Activated CD4-positive, alpha-beta T cell treated with anti-CD3 and anti-CD28 coated beads, Interleukin-2, amount 50 U/mL, for 48 hours (primary cell): ENCODE measurements at places on chromosomes 16 and 17.

DNA sequence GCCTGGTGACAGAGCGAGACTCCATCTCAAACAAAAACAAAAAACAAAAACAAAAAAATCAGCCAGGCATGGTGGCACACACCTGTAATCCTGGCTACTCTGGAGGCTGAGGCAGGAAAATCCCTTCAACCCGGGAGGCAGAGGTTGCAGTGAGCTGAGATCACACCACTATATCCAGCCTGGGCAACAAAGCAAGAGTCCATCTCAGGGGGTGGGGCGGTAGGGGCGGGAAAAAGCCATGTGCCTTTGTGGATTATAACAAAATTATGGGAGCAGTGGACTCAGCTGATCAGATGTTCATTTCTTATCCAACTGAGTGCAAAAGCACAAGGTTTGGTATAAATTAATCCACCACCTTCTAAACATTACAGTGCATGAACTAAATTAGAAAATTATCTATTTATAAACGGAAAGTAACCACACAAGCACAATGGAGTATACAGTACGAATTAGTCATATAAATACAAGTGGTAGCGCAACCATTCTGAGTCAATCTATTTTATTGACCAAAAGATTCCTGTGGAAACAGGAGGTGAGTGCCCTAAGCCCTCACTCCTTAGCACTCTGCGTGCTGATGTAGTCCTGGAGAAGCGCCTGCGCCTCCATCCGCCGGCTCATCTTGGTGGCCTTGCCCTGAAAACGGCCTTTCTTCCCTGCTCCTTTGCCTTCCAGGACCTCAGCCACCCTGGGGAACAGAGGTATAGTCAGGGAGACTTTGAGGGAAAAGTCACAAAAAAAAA lies 14.0 kb downstream of the AARSD1 start:
- DNase-seq, result no peak

DNA sequence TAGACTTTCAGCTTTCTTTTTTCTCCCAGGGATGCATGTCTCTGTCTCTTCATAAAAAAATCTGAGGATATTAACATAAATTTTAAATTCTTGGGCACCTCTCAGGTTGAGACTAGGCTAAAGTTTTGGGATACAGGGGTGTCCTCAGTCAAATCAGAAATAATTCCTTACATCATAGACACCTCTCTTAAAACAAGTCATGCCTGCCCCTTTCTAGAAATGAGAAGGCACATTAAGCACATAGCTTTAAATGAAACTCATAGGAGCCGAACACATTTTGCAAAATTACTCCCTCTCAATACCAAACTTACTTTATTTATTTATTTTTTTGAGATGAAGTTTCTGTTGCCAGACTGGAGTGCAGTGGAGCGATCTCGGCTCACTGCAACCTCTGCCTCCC lies 67.3 kb upstream of the BCAR1 start:
- no peak for DNase-seq

- DNase-seq, result no peak
These were observed 2.9 kb downstream of the TNS4 start for GRCh38 chr17:40498281-40499084.

DNA sequence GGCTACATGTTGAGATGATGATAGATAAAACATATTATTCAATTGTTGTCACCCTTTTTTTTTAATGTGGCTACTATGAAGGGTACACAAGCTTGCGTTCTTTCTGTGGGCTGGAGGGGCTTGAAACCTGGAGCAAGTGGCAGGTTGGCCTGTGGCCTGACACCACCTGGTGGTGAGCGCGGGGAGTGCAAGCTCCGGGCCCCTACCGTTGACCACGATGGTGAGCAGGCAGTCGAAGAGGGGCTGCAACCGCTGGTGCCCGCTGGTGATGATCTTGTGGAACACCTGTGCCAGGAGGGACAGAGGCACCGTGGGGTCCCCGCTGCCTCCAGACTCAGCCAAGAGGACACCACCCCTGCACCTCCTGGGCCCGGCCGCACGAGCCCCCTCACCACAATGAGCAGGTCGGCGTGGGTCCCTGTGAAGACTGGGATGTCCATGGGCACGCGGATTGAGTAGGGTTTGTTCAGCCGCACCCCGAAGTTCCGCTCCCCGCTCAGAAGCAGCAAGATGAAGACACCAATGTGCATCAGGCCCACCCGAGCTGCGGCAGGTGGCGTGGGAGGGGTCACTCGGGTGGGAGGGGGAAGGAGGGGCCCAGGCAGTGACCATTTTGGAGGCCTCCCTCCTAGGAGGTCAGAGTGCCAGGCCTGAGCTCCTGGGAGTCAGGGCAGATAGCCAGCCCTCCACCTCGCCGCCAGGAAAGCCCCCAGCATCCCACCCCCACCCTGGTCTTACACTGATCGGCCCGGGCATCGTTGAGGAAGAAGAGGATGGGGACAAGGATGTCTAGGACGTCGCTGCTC lies 14.4 kb downstream of the HID1 start:
- DNase-seq, result peak; percentile 88

GRCh38 chr17:6104956-6105648 lies 34.9 kb downstream of the WSCD1 start:
- no peak for DNase-seq

GRCh38 chr16:86319585-86320236 lies 190.6 kb upstream of the FOXF1 start:
- DNase-seq, result no peak

GRCh38 chr16:85495259-85495658 lies 117.9 kb upstream of the GSE1 start:
- no peak for DNase-seq

GRCh38 chr17:36867716-36868341 lies 69.4 kb upstream of the LHX1 start:
- DNase-seq, result no peak

DNA sequence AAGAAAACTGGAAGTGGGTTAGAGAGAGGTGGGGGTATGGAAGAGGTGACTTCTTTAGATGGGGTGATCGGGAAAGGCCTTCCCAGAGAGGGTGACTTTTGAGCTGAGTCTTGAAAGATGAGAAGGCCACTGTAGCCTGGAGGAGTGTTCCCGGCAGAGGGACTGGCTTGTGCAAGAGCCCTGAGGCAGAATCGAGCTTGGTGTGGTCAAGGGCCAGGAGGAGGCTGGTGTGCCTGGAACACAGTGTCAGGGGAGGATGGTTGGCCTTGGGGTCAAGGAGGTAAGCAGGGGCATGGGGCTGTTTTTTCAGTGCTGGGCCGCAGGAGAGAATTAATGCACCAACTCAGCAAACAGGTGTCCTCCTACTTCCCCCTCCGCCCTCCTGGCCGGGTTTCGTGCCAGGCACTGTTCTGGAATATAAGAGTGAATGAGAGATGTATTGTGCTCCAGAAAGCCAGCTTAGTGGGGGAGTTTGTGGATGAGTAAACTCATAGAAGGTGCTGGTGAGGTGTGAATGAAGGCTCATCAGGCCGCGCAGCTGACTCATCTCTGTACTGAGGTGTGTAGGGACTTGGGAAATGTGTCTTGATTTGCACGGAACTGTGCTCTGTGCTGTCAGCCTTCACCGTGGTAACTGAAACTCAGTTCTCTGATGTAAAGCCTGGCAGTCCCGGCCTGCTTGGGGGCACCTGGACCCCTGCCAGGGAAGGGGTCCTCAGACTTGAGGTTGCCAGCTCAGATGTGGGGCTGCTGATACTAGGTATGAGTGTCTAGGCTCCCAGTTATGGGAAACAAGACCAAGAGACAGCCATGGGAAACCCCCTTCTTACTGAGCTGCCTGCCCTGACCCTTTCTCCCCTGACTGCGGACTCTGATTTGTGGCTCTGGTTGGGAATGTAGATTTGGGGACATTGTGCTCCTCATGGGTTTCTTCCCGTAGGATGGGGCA lies 15.3 kb downstream of the KSR1 start:
- peak; percentile 84 for DNase-seq

- DNase-seq, result no peak
These were observed 2.0 kb downstream of the MARF1 start for GRCh38 chr16:15640966-15641365.

DNA sequence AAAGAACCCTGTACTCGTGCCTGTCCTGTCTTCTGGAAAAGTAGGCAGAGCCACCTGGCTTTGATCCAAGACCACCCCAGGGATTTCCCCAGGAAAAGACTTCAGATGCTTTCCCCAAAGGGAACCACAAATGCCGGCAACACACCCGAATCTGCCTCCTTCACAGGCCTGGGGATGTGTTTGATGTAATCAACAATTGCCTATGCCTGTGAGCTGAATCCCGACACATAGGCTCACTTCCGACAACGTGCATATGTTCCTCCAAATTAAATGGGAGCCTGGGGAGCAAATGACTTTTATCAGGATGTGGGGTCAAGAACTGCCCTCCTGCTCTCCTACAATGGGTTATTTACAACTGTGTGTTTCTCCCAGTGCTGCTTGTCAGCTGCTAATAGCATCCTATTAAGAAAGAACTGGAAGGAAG lies 535.2 kb upstream of the CDH11 start:
- no peak for DNase-seq

DNA sequence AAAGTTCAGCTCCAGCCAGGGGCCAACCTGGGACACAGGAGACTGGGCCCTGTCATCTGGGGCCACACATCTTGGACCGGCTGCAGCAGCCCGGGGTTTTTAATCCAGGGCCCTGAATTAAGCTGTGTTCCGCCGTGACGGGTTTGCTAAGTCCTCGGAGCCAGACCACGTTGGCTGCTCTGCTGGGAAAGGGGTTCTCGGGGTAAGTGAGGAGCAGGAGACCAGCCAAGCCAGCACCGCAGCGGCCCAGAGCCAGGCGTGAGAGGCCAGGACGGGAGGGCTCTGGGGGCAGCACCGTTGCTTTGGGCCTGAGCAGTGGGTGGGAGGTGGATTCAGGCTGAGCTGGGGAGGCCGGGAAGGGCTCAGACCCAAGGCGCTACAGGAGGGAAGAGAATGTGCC lies 31.3 kb upstream of the CBX4 start:
- no peak for DNase-seq

DNA sequence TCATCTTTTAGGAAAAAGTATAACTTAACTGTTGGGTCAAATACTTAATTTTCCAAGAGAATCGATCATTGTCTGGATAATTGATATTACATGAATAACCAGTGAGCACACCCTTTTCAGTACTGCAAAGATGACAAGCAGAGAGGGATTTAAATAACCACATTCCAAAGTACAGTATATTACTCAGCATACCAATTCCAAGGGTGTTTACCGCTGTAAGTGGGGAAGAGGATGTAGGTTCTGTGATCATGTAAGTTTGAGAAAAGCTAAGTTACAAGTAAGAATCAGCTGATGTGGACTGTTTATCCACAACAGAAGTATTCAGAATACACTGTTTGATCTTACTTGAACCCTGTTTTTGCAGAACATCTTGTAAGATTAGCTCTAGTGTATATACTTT lies 6.1 kb downstream of the GDE1 start:
- no peak for DNase-seq
